NCI-H2029 treated with DMSO at 0.1 percent for 48 hours (cell line): ENCODE measurements at places on chromosomes 16 and 17.

GRCh38 chr17:50123649-50124349 is 6.2 kb downstream of the SAMD14 start:
- DNase-seq = no peak

DNA sequence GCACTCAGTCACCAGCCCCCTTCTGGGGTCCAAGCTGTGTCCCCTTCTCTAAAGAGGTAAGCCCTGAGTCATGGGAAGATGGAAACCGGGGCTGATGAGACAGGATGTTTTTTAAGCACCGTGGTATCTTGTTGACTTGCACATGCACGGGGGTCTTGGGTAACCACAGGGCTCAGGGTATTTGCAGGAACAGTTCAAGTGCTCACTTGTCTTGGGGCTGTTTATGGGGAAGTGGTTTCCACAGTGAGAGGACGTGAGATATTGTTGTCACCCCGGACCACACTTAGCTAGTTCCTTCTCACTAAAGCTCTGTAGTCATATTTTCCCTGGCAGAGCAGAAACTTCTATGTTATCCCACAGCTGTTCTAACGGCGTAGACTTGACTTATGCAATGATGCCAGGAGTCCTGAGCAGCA is 7.7 kb downstream of the CCL3L1 start:
- DNase-seq = no peak

DNA sequence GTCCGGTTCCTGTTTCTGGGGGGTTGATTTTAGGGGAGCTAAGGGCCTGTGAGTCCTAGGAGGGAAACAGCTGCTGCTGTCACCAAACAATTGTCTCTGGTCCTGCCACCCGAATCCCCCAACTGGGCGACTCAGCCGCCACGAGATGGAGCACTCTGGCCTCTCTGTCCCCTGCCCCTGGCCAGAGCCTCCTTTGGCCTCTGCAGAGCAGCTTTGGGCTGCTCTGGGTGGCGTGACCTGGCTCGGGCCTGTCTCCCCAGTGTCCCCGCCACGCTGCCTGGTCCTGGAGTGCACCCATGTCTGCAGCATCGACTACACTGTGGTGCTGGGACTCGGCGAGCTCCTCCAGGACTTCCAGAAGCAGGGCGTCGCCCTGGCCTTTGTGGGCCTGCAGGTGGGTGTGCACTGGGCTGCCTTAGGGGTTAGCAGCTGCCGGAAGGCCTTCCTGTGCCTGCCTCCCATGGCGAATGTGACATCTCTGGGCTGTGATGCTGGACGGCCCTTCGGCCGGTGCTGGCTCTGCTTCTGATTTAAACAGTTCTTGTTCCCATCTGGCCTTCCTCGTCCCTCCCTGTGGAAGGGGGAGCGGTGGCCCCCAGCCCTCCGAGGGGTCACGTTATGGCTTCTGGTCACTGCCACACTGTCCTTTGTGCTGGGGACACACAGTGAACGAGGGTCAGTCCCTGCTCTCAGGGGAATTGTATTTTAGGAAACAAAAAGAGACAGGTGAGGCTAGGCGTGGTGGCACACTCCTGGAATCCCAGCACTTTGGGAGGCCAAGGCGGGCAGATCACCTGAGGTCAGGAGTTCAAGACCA is 11.6 kb upstream of the RNF213 start:
- no peak for DNase-seq

DNA sequence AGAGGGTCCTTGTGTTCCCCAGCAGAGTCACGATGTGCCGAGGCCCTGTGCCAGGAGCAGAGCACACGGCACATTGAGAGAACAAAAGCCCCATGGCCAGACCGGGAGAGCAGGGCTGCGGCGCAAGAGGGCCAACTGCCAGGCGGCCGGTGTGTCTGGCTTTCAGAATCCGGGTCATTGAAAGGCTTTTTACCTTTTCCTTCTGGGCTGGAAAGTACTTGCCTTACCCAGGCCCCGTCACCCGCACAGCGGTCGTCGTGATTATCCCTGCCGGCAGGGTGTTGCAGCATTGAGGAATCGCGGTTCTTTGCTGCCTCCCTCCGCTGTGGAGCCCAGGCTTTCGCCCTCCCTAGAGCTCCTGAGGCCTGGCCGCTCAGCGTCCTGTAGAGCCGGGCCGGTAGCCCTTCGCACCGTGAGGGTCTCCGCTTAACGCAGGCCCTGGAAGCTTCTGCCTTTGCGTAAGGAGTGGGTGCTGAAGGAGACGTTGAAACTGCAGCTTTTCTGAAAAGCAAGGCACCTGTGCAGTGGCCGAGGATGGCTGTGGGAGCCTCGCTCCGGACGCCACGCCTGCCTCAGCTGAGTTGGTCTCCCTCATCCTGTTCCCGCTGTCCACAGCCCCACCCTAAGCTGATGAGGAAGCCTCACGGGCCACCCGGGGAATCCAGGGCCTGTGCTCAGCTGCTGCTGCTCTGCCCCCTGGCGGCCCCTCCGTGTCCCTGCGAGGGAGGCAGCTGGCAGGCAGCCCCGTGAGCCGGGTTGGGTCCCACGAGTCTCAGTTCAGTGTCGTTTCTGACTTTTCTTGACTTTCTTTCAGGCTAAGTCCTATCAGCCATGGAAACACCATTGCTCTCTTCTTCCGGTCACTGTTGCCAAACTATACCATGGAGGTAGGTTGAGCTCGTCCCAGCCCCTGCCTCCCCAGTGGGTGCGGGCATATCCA is 8.6 kb upstream of the MC1R start:
- DNase-seq = no peak

- DNase-seq = no peak
Measured at GRCh38 chr16:70467608-70468007, 13.2 kb downstream of the FCSK start.

DNA sequence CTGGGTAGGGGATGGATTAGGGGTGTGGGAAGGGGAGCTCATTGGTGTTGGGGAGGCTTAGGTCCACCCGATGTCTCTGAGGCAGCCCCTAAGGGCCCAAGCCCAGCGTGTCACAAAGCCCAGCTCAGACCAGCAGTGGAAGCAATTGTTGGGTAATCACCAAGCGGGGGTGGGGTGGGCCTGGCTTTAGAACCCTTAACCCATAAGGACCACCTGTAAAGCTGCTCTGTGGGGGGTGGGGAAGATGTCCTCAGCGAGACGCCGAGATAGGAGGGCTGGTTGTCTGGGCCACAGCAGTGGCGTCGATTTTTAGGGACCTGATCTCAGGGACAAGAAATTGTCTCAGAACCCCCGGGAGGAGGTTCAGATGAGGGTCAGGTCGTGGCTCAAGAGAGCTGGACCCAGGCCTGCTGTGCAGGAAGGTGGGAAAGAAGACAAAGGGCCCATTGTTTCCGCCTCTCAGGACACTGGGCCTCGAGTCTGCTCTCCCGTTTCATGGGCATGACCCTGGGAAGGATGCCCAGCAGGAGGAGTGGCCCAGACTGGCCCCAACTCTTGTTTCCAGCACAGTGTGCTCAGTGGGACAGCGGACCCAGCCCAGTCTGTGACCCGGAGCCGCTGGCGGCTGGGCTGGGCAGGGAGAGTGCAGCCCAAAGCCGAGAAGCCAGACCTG is 15.9 kb downstream of the ST6GALNAC2 start:
- DNase-seq = no peak

- DNase-seq = no peak
Measured at GRCh38 chr17:17628388-17629008, 37.0 kb upstream of the PEMT start.

DNA sequence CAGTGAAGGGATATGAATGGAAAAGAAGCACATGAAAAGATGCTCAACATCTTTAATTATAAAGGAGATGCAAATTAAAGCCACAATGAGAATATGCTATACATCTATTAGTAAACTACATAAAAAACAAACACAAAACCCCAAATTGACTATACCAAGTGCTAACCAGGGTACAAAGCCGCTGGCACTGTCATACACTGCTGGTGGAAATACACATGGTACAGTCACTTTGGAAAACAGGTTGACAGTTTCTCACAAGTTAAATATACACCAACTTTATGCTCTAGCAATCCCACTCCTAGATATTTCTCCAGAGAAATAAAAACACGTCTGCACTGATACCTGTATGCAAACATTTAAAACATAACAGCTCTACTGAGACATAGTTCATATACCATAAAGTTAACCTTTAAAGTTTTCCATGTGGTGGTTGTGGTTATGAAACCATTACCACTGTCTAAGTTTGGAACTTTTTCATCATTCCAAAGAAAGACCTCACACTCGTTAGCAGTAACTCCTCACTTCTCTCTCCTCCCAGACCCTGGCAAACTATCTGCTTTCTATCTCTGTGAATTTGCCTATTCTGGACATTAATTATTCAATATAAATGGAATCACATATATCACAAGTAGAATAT is 42.7 kb downstream of the ADGRG5 start:
- no peak for DNase-seq

DNA sequence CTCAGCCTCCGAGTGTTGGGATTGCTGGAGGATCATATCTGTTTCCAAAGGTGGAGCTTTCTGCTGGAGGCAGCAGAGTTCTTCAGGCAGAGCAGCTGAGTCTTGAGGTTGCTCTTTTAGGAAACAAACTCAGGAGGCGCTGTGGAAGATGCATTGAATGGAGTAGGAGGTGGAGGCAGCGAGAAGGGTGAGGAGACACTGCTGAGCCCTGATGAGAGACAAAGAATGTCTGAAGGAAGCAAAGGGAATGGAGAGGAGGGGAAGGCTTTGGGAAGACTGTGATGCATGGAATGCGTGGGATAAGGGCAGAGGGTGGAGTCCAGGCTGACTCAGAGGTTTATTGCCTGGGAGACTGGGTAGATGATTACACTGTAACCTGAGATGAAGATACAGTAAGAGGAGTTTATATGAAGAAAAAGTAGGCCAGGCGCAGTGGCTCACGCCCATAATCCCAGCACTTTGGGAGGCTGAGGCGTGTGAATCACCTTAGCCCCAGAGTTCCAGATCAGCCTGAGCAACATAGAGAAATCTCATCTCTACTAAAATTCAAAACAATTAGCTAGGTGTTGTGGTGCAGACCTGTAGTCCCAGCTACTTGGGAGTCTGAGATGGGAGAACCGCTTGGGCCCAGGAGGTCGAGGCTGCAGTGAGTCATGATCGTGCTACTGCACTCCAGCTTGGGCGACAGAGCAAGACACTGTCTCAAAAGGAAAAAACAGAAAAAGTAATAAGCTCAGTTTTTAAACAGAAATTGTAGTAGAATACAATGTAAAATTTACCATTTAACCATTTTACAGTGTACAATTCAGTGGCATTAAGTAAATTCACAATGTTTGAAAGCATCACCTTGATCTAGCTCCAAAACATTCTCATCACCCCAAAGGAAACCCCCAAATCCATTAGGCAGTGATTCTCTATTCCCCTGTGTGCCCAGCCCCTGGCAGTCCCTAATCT is 17.8 kb upstream of the TMEM219 start:
- DNase-seq = no peak

DNA sequence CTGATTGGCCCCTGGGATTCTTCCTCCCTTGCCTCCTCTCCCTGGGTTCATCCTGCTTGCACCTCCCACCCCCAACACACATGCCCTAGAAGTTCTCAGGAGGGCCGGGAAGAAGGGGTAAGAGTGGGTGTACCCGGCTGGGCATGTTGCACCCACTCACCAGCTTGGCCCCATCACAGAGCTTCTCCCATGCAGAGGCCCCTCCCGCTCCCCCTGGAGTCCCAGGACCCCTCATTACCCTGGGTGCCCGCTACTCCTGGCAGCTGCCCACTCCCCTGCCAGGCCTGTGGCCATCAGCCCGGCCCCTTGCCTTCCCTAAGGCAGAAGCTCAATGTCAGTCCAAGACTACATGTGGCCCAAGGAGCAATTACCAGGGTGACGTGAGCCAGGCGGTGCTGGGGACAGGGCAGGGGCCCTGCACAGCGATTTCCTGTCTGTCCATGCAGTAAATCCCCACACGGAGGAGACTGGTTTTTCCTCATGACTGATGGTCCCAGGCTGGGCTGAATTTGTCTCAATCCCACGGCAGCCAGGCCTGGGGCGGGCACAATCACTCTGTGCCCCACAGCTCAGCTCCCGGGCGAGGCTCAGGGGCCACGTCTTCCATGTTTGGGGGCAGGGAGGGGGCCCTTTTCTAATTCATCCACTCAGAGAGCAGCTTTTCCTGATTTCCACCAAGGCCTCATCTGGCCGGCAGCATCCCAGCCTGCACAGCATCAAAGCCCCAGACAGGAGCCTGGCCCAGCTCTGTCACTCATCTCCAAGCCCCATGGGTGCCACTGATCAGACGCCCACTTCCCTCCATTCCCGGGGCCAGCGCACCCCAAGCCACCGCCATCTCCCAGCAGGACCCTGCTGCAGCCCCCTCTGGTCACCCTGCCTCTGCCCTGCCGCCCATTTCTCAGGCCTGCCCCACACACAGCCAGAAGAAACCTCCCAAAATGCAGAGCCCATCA is 234.7 kb downstream of the KATNIP start:
- DNase-seq = no peak

DNA sequence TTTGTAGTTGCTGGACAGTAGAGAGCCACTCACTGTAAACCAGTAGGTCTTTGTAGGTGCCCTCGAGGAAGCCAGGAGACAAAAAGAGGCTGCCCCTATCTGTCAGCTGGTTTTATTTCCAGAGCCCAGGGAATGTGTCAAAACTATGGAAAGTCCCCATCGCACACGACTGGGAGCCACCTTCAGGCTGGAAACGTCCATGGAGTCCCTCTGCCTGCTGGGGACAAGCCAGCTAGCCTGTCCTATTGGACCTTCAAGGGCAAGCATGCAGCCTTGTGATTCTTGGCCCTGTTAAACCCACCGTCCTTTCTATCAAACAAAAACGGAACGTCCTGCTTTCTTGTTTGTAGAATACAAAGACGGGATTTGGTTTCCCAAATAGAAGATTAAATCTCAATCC is 289.8 kb downstream of the SLC39A11 start:
- DNase-seq = no peak

DNA sequence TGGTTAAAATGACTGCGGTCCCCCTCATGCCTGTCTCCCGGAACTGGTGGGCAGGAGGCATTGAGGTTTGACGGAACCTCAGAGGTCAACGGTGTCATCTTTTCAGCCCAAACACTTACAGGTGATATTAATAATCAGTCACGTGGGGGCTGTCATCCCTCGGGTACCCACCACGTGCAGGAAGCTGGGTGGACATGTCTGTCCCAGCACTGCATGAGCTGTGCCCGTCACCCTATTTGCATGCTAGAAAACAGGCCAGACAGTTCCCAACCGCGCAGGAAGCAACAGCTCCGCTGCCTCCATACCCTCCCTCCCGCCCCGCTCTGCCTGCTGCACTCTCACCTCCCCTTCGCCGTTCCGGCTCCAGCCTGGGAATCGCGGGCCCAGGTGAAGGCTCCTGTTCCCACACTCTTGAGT is 1.4 kb downstream of the SYNGR3 start:
- no peak for DNase-seq

- DNase-seq = no peak
Measured at GRCh38 chr17:54191261-54191660, 368.5 kb downstream of the KIF2B start.

DNA sequence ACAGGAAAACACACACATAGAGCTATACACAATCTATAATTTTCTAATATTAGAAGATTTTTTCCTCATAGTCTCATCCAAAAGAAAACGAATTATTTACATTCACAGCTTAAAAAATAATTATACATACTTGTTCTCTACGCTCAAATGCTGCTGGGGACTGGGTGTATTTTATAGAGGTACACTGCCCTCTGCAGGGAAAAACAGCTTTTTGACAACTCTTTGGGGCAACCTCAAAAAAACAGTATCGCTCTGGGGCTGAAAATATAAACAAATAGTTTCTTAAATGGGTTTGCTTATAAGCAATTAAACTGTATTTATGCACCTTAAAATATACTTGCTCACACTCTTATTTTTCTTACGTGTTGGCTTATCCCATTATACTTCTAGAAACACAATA is 261.8 kb upstream of the PSMD7 start:
- no peak for DNase-seq

- DNase-seq = no peak
Measured at GRCh38 chr16:88650749-88651275, at the start of gene CYBA. Gene CYBA (minus strand): TSS chr16:88651053. CDS start chr16:88651013, 40 bp downstream.
